ENCODE measurements at places on chromosomes 1 and 21.

GRCh38 chr1:1132042-1132950, 16.4 kb upstream of the C1orf159 start:
- no peak for DNase-seq

- DNase-seq: no peak
These were observed 49.1 kb downstream of the RIPK4 start for GRCh38 chr21:41717573-41718330.

GRCh38 chr1:212586206-212587015, 22.1 kb upstream of the ATF3 start:
- DNase-seq: no peak

GRCh38 chr21:44816761-44817505, 929 bp downstream of the SUMO3 start:
- no peak for DNase-seq

- peak; percentile 99 for DNase-seq
These were observed at the start of gene VPS26C for GRCh38 chr21:37267269-37268185. Gene VPS26C (minus strand): TSS chr21:37267334. CDS start chr21:37267294, 40 bp downstream.

- DNase-seq: peak; percentile 79
These were observed 214.5 kb downstream of the VAV3 start for GRCh38 chr1:107750364-107750959.

GRCh38 chr1:114316204-114316603, 162.5 kb upstream of the SYT6 start:
- no peak for DNase-seq

GRCh38 chr1:96427616-96428015, 294.0 kb upstream of the PTBP2 start:
- no peak for DNase-seq

GRCh38 chr1:2312515-2313301, 78.6 kb downstream of the MORN1 start:
- DNase-seq: no peak

- DNase-seq: no peak
These were observed 468 bp upstream of the ABCA4 start for GRCh38 chr1:94121411-94121821.

DNA sequence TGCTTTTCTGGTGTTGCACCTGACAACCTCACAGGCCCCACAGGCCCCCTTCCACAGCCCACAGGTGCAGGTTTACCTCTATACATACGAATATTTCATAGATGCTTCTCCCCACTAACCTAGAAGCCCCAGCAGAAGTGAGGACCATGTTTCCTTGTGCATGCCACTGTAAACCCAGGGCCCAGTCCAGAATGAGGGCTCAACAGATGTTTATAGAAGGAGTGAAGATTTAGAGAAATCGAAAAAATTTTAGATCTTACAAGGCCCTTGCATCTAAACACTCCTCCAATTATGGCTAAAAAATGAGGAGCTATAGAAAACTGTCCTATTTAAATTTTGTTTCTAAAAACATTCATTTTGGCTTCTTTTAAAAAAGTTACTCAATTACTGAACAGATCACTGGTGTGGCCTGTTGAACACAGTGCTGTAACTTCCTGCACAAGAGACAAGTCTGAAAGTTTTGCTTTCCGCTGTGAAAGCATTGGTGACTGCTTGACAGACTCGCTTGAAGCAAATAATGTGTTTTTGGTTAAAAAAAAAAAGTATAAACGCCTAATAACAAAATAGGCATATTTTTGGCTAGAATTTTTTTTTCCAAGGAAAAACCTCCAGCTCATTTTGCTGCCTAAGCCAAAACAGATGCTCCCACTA, 1.2 kb downstream of the ABCB10 start:
- DNase-seq: peak; percentile 27

DNA sequence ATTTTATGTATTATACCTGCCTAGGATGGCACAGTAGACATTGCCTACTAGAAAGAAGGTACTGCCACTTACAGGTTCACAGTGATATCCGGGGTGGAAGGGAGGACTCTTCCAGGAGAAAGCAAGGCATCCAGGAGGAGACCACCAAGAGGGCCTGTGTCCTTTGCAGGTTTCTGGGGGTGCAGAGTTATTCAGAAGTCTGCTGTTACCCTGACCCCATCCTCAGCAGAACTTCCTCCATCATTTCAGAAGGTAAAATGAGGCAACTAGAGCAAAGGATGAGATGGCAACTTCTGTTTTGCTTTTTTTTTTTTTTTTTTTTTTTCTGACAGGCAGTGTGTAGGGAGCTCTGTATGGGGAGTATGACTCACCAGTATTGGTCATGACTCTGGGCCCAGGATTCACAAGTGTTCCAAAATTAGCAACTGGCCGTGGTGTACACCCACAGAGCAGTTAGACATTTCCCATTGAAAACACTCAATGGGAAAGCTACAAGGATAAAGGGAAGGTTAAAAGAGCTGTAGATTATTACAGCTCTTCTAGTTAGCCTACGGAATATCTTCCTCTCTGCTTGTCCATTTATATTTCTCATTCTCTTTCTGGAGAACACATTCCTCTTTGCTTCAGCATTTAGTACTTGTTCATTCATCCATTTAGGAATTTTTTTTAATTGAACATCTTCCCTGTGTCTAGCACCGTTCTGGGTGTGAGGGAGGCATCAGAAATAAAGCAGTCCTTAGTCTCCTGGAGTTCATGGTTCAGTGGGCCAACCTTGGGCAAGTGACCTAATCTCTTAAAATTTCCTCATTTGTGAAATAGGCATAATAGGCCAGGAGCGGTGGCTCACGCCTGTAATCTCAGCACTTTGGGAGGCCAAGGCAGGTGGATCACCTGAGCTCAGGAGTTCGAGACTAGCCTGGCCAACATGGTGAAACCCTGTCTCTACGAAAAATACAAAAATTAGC, 50.5 kb upstream of the PPP2R5A start:
- DNase-seq: peak; percentile 95

DNA sequence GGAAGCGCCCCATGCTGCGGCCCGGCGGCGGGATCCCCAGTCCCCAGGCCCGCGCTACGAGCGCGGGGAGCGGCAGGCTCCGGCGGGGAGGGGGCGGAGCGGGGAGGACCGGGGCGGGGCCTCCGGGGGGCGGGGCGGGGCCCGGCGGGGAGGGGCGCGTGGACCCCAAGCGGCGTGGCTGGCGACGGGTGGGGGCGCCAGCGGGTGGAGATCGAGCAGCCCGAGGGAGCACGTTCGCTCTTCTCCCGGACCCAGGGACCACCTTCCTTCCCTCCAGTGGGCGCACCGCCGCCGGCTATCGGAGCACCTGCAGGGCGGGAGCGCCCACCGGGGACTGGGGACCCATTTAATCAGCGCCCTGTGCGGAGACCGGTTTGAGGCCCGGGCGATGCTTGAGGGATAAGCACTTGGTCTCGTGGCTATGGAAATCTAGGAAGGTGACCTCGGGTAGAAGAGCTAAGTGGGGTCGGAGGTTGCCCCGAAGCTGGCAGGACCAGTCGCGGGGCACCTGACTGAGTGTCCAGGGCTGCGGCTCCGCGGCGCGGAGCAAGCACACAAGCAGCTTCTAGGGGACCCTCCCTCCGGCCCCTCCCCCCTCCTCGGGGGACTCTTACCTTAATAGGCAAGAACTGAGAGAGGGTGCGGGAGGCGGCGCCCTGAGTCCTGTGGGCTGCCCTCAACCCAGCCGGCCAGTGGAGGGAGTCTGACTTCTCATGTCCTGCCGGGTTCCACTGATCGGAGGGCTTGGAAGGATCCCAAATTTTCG, at the start of gene TSPAN2:
TSPAN2 (minus strand) TSS at position 84 of the 766 bp plus-strand sequence; CDS start at position 13, 71 bp downstream.
- no peak for DNase-seq

DNA sequence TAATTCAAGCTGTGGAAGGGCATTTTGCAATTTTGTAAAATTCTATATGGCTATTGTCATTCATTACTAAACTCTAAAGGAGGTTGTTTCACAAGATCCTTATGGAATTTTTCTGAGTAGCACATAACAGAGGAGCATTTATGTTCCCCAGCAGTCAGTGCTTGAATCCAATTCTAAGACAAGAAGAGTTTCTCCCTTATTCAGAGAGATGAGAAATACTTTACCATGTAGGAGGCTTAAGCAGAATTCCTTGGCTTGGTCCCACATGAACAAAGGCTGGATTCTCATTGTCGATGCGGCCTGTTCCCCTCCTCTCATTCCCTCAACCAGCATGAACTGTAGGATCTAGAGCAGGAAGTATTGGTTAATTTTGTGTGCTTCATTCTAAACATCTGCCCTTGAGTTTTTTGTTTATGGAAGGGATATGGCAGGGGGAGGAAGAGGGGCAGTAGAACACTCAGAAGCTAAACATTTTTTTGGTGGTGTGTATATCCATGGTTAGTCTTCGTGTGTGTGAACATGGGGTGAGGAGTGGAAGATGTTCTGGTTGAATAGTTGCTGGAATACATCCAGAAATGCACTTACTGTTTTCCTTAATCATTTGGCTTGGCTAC, 74.3 kb downstream of the LAMC1 start:
- peak; percentile 81 for DNase-seq

- DNase-seq: no peak
These were observed 11.7 kb upstream of the IL24 start for GRCh38 chr1:206885341-206886060.

DNA sequence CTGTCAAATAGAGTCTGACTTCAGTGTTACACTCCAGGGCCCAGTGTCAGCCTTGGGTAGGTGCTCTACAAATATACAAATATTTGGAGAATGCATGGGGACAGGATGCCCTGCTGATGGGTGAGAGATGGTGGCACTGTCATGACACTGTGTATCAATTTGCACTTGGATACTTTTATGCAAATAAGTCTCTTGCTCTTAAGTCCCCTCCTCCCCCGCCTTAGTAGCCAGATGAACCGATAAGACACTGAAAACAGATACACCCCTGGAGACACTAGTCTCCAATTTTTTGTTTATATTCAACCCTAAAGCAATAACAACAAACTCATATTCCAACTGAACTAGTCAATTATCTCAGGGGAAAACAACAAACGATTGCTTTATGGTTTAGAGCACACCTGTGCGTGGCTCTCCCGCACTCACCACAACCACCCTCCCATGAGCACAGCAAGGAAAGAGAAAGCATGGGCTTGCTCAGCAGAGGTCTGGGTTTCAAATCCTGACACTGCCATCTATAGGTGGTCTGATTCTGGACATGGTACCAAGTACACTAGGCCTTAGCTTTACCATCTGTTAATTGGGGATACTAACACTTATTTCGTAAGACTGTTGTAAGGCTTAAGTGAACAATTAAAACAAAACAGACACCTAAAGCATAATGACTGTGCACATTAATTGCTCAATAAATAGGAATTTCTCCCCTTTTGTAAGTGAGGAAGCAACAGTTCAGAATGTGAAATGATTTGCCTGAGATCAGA, 50.3 kb downstream of the HIVEP3 start:
- DNase-seq: no peak

DNA sequence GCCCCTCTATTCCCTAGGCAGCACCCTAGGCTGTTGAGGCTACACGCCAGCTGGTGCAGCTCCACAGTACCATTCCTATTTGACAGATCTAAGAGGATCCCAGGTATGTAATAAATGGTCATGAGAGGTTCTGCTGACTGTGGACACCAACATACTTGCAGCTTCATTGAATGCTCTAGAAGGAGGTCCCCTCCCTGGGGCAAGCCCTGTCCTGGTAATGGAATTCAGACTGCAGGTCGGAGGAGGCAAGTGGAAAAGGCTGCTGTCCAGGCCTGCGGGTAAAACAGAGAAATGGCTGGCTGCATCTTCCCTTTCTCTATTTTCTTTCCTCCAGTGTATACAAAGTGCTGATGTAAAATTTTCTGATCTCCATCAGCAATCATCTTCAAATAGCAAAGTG, 66.1 kb upstream of the ZNF648 start:
- no peak for DNase-seq

GRCh38 chr21:32425628-32426027, 13.1 kb downstream of the EVA1C start:
- DNase-seq: no peak

DNA sequence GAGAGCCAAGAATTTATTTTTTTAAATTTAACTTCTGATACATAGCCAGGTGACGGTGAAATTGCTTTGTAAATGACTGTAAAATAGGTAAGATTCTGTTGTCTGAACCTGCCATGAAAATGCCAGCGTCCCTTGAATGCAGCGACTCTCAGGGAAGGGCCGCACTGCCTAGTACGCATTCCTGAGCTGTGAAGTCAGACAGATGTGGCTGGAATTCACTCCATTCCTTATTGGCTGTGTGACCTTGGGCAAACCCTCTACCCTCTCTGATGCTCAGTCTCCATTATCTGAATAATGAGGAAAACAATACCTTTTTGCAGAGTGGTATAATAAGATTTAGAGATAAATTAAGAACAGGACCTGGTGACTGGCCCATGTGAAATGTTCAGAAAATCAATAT, 167.1 kb upstream of the DAB1 start:
- no peak for DNase-seq

DNA sequence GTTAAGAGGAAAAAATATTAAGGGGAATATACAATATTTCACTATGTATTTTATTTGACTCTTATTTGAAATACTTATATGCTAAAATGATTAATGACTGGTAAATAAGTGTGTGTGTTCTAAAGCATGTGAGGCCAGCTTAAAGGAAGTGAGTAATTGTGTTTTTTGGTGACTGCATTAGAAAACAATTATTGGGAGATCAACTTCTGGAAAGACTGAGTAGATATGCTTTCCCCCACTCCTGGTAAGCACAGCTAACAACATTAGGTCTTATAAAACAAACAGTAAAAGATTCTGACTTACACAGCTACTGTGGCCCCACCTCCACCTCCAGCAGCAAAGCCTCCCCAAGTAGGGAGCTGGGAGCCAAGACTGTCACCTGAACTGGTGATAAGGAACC, 403.0 kb downstream of the SRGAP2C start:
- no peak for DNase-seq

DNA sequence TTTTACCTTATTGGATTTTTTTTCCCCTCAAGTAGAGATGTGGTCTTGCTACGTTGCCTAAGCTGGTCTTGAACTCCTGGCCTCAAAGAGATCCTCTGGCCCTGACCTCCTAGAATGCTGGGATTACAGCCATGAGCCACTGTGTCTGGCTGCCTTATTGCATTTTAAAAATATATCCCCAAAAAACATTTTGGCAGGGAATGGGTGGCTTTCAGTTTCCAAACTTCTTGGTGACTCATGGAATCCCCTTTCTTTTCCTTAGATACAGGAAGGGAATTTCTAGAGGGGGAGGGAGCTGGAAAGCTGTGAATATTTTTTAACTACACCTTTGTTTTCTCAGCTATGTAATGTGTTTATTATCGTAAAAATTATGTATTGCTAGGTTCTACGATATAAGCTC, 73.3 kb downstream of the SNRPE start:
- no peak for DNase-seq

DNA sequence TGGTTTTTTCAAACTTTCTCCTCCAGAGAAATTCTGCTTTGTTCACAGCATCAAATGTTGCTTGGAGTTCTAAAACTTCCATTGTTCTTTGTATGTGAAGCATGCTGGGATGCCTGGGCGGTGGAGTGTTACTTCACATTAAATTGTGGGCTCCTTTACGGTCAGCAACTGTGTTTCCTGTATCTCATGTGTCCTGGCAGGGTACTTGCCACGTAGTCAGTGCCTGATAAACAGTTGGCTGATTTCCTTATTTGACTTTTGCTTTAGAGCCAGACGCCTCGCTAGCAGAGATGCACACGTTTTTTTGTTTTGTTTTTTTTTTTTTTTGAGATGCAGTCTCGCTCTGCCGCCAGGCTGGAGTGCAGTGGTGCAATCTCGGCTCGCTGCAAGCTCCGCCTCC, 96.7 kb downstream of the UCK2 start:
- DNase-seq: no peak

- DNase-seq: no peak
These were observed 22.4 kb downstream of the LY9 start for GRCh38 chr1:160818207-160818937.

GRCh38 chr1:154520333-154520732, 18.1 kb upstream of the SHE start:
- no peak for DNase-seq

All from fibroblast of skin of right quadriceps (primary cell).